Activated T-cell treated with anti-CD3 and anti-CD28 coated beads for 24 hours (primary cell): ENCODE measurements at places on chromosomes 5 and 9.

DNA sequence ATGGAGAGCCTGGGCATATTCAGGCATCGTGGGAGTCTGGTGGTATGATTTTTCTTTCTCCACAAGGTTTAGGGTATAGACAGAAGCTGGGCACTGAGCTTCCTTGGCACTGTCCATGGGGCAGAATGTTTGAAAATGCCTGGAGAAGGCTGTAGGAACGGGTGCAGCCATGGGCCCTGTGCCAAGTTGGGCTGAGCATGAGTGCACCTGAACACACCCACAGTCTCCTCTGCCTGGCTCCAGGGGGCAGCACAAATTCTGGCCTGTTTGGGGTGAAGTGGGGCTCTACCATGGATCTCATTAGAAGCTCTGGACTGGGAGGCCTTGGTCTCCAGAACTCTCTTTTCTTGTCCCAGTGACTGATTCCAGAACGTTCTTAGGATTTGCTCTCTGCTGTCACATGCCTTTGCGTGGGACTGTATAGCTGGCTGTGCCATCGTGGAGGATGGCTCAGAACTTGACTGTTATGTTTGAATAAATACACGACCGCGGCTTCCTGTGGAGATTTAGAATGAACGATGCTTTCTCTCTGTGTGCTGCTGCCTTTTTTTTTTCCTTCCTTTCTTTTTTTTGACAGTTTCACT, 229.8 kb downstream of the FANCC start:
- DNase-seq = no peak

DNA sequence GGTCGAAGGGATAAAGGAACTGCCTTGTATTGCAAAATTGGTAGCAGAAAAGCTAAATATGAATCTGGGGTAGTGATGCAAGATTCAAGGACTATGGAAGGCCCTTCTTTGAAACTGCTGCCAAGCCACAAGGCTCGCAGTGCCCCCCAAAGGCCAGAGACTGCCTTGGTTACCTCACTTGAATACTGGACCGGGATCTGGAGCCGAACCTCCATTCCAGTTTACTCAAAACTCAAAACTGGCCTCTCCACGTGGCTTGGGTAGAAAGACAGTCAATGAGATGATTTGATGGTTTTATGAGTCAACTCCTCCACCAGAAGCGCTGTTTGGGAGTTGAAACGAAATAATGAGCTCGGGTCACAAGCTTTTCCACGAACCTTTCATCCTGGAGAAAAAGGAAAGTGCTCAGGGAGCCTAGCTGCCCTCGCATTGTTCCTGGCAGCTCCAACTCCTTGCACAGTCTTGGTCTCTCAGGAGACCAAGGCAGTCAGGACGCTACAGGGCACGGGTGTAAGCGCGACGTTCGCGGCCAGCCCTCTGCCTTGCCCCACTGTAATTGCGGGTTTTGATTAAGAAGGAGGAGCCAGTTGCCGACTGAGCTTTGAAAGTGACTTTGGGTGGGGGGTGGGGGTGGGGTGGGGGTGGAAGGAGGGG, 2.8 kb downstream of the ST8SIA4 start:
- DNase-seq = peak; percentile 57

- no peak for DNase-seq
These were observed 33.7 kb upstream of the PWWP2A start for GRCh38 chr5:160152901-160153300.

- no peak for DNase-seq
These were observed 75.4 kb upstream of the CDKN2B start for GRCh38 chr9:22084336-22085035.

DNA sequence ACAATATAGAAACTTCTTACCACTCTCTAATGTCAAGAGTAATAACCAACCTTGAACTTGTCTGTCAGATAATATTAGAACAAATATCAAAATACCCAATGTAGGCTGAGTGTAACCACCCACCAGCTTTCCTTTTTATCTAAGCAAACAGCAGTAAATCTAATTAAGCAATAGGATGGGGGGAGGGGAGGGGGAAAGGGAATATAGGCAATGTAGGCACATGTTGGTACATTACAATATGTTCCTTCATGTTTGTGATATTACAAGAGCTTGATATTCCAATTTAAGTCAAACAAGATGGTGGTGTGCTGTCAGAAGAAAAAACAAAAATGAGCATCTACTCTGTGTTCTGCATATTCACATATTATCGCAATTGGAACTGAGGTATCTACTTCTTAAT, 158.2 kb downstream of the DENND1A start:
- DNase-seq = no peak

GRCh38 chr5:39624890-39625289, 200.1 kb upstream of the DAB2 start:
- DNase-seq = no peak

- no peak for DNase-seq
These were observed 17.3 kb downstream of the SPINK9 start for GRCh38 chr5:148352696-148353095.
